Mesothelial cell of epicardium (in vitro differentiated cells): ENCODE measurements at places on chromosomes 2 and 18. TPM values are rescaled to one million over a fixed set of nuclear protein-coding genes. Genes with fewer than 3 reads are reported as not detected.

Gene MBP
- 19.1 to 20.8 TPM (median 20.6 TPM) in 3 replicates for total RNA-seq

Gene ACKR3
- total RNA-seq = 70.6 to 78.7 TPM (median 77.6 TPM) in 3 replicates

Gene TPGS2
- total RNA-seq = 90.7 to 93.5 TPM (median 92.1 TPM) in 3 replicates

Gene MEP1B
- total RNA-seq = 0.18 TPM in 1 of 3 replicates, not detected in the others

Gene SEH1L
- total RNA-seq = 50.5 to 51.5 TPM (median 50.7 TPM) in 3 replicates

Gene PKDCC
- 112 to 131 TPM (median 123 TPM) in 3 replicates for total RNA-seq

Gene PIEZO2
- 36.7 to 43.7 TPM (median 40.9 TPM) in 3 replicates for total RNA-seq

Gene GPR45
- not detected in 3 replicates for total RNA-seq

Gene LAMA3
- total RNA-seq = 6.1 to 7.4 TPM (median 6.7 TPM) in 3 replicates

Gene HNRNPLL
- total RNA-seq = 73.9 to 84.8 TPM (median 80.7 TPM) in 3 replicates

Gene DIPK1C
- not detected in 3 replicates for total RNA-seq

Gene KIF5C
- total RNA-seq = 1.3 to 2.3 TPM (median 1.3 TPM) in 3 replicates

Gene ACOXL
- 0.20 to 0.44 TPM (median 0.25 TPM) in 3 replicates for total RNA-seq

Gene CBLN2
- total RNA-seq = 0.53 TPM in 1 of 3 replicates, not detected in the others

Gene FTCDNL1
- total RNA-seq = 1.5 to 2.1 TPM (median 1.5 TPM) in 3 replicates

DNA sequence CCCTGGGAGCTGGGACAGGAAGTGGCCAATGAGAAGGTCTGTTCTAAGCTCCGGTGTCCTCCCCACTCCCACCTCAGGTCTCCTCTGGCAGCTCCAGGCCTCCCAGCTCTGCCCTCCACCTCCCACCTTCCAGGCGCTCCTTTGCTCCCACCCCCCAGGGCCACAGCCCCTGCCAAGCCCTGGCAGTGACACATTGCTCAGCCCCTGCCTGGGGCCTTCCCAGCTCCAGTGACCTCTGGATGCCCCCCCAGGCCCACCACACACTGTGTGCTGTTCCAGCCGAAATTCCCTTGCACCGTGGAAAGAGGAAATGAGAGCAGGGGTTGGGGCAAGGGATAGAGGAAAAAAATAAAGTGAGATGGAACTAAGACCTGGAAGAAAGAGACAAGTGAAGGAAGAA is 289.6 kb downstream of the CYP26B1 start:
- no peaks in the 10 kb centered on the region for H3K36me3 ChIP-seq
- peaks cover 8% of the 10 kb centered on the region for H3K4me1 ChIP-seq
- DNase-seq = no peak
- H3K4me3 ChIP-seq = no peak overlapping the region
- H3K27me3 ChIP-seq = peaks cover 3% of the 10 kb centered on the region

DNA sequence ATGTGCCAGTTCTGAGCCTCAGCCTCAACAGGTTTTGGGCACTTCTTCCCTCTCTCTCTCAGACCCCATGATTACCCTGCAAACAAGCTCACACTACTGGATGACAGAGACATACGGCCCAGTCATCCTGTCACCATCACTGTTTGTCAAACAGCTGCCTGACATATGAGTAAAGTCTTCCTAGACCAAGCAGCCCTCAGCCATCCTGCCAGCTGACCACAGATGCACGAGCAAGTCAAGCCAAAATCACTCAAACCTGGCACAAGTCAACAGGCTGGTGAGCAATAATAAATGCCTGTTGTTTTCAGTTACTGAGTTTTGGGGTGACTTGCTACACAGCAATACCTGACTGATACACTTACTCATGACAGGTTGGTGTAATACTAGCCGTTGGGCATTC is 75.5 kb upstream of the KLF7 start:
- no peak for DNase-seq
- no peak overlapping the region for H3K4me3 ChIP-seq
- no peak overlapping the region for H3K27ac ChIP-seq
- H3K4me1 ChIP-seq = peaks cover 9% of the 10 kb centered on the region
- no peaks in the 10 kb centered on the region for H3K27me3 ChIP-seq
- H3K36me3 ChIP-seq = no peaks in the 10 kb centered on the region

GRCh38 chr2:71849111-71849510 is 298.6 kb downstream of the CYP26B1 start:
- no peak overlapping the region for H3K4me3 ChIP-seq
- H3K27ac ChIP-seq = no peak overlapping the region
- no peaks in the 10 kb centered on the region for H3K36me3 ChIP-seq

- H3K27ac ChIP-seq = no peak overlapping the region
- H3K4me3 ChIP-seq = no peak overlapping the region
- H3K36me3 ChIP-seq = no peaks in the 10 kb centered on the region
- peaks cover 1% of the 10 kb centered on the region for H3K27me3 ChIP-seq
- DNase-seq = no peak
- no peaks in the 10 kb centered on the region for H3K4me1 ChIP-seq
These were observed 12.9 kb upstream of the NCKAP5 start for GRCh38 chr2:133581010-133581760.

DNA sequence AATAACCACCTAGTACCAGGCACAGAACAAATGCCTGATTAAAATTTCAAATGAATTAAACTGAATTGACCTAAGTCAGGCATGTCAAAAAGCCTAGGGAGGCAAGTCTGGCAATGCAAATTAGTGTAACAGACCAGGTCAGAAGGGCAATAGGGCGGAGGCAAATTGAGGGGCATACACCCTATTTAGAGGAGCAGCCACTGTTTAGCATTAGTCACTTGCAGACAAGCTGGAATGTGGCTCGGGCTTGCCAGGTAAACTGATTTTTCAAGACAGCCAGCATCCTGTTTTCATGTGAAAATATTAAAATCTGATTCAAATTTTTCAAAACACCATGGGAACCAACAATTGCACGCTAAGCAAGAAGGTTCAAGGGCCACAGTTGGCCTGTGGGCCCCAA is 160.3 kb downstream of the EN1 start:
- H3K4me1 ChIP-seq = peaks cover 31% of the 10 kb centered on the region
- no peak overlapping the region for H3K27ac ChIP-seq
- no peak for DNase-seq
- H3K27me3 ChIP-seq = no peaks in the 10 kb centered on the region

DNA sequence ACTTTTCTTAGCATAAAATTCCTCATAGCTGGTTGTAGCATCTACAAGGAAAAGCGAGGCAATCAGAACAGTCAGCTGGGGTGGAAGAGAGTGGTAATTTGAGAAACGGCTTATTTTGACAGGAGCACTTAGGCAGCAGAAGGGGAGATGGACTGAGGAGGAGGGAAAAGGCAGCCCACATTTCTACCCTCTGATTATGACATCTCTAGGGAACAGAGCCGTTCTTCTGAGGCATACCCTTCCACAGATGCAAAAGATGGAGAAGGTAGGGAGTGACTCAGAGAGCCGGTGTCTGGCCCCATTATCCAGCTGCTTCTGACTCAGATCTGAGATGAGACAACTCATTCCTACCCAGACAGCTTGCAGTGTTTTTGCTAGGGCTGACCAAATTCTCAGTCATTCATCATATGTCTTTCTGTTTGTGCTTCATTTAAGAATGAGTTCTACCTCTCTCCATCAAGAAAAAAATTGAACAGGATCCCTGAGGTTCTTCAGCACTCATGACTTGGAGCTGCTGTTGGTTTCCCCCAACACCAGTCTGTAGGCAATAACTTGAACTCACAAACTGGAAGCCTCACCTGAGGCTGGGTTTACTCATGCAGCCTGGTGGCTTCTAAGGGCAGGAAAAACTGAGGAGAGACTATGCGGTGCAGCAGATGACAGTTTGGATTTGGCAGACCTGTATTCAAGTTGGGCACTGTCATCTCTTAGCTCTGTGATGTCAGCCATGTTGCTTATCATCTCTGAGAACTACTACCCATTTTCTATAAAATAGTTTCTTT is 15.9 kb upstream of the SEC11C start:
- H3K27me3 ChIP-seq = peaks cover 88% of the 10 kb centered on the region
- H3K4me3 ChIP-seq = no peak overlapping the region
- H3K4me1 ChIP-seq = no peaks in the 10 kb centered on the region
- DNase-seq = no peak

- H3K36me3 ChIP-seq = no peaks in the 10 kb centered on the region
- H3K27ac ChIP-seq = peak overlapping the region; percentile 94
- peak overlapping the region; percentile 86 for H3K4me3 ChIP-seq
- DNase-seq = no peak
- peaks cover 52% of the 10 kb centered on the region for H3K4me1 ChIP-seq
These were observed 1.5 kb downstream of the ARPC2 start for GRCh38 chr2:218218268-218219185.

DNA sequence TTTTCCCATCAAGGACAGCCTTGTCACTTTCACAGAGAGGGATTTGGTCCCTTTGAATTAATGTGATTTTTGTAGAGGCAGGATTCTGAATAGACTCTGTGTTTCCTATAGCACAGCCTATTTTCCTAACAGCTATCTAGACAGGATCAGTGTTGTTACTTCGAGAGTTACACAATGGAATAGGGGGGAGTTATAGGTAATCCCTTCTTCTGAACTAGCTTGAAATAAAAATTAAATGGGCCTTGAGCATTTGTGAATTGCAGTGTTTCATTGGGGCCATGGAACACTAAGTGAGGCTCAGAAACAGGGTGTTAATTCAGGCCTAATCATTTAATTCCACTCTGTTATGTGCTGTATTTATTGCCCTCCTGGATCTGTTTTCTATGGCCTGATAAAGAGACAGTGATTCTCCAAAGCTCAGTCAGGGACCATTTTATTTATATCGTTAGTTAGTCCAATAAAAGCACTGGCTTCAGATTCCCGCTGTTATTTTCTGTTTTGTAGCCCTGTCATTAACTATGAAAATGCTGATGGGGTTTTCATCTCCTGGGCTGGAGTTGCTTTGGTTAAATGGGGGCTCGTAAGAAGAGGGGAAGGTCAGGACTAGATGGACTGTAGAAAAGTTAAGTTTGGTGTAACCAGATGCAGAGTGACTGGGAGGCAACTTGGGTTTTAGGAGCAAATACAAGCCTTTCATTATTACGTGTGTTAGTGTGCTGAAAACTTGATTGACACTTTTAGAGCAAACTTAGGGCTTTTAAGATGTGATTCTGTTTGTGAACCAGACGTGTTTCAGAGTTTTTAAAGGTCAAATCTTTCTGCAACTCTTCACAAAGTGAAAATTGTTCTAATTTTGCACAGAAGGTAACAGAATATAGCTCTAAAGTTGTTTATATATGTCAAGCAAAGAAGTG is 461.0 kb upstream of the HNRNPA3 start:
- H3K4me3 ChIP-seq = no peak overlapping the region
- peaks cover 47% of the 10 kb centered on the region for H3K4me1 ChIP-seq
- H3K27ac ChIP-seq = no peak overlapping the region
- no peaks in the 10 kb centered on the region for H3K27me3 ChIP-seq
- no peak for DNase-seq

- no peaks in the 10 kb centered on the region for H3K36me3 ChIP-seq
- DNase-seq = no peak
- H3K4me3 ChIP-seq = no peak overlapping the region
- no peaks in the 10 kb centered on the region for H3K4me1 ChIP-seq
- H3K27ac ChIP-seq = no peak overlapping the region
These were observed 41.0 kb downstream of the ABHD3 start for GRCh38 chr18:21663578-21663977.

DNA sequence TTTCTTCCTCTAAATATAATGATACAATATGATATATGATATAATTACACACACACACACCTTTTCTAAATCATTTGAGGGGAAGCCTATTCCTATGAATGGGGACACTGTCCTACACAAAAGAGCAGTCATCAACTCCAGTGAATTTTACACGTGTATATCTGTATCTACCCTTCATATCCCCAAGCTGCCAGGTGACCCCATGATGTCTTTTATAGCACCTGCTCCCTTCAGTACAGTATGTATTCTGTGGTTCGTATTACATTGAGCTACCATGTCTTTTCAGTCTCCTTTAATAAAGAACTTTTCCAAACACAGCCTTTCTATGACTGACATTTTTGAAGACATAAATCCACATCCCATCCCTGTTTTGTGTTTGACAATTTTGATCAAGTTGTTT is 19.0 kb downstream of the TBC1D8 start:
- no peak for DNase-seq
- no peaks in the 10 kb centered on the region for H3K27me3 ChIP-seq
- H3K36me3 ChIP-seq = no peaks in the 10 kb centered on the region

DNA sequence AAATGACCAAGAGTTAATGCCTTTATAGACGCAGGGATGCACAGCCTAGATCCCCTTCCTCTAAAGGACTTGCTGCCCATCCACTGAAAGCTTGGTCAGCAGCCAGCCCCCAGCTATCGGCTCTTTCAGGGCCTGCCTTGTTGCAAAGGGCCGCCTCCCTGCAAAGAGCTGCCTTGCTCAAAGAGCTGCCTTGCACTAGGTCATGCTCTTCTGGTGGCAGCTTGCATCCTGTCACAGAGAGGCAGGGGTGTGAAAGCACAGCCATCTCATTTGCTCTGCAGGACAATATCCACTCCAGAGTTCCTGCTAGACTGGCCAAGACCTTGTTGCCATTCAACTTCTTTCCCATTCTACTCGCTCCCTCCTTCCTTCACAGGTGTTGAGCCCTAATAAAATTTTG is 137.1 kb downstream of the MCFD2 start:
- H3K27me3 ChIP-seq = no peaks in the 10 kb centered on the region
- H3K27ac ChIP-seq = no peak overlapping the region
- no peak for DNase-seq
- no peak overlapping the region for H3K4me3 ChIP-seq
- no peaks in the 10 kb centered on the region for H3K36me3 ChIP-seq
- peaks cover 25% of the 10 kb centered on the region for H3K4me1 ChIP-seq

- H3K4me3 ChIP-seq = peak overlapping the region; percentile 54
- H3K27me3 ChIP-seq = no peaks in the 10 kb centered on the region
- H3K27ac ChIP-seq = peak overlapping the region; percentile 96
- peak; percentile 59 for DNase-seq
- H3K36me3 ChIP-seq = no peaks in the 10 kb centered on the region
These were observed 55.0 kb downstream of the PKDCC start for GRCh38 chr2:42102591-42103450.

DNA sequence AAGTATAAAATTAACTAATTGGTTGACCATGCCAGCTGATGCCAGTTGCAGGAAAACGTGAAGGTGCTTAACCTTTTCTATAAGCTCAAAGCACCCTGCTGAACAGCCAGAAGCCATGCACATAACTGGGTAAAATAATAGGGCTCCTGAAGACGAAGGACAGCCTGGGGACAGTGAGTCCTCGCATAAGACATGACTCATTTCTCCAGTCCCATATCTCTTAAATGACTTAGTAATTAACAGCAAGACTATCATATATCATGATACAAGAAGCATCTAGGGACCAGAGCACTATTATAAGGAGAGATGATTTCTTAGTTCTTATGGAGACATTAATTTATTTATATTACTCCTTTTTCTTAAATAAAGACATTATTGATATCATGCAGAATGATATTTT is 100.5 kb upstream of the DOK6 start:
- H3K4me1 ChIP-seq = no peaks in the 10 kb centered on the region
- no peak for DNase-seq

DNA sequence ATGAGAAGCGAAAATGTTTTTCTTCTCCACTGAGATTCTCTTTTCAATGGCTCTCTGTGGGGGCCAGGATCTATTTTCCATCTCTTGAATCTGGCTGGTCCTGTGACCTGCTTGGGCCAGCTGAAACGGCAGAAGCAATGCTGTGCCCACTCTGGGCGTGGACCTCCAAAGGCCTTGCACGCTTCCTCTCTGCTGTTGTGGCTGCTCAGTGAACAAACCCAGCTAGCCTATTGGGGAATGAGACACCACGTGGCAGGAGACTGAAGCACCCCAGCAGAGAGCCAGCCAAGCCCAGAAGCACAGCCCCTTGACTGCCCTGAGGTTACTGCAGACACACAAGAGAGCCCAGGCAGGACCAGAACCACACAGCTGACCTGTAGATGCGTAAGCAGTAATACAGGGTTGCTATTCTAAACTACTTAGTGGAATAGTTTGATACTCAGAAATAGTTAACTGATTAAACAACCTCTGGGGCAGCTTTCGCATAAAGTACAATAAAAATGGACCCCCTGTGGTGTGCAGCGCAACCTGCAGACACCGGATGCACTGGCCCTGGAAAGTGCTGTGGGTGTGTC is 221.7 kb upstream of the SH3BP4 start:
- no peak overlapping the region for H3K27ac ChIP-seq
- no peak overlapping the region for H3K4me3 ChIP-seq
- peaks cover 14% of the 10 kb centered on the region for H3K4me1 ChIP-seq
- peaks cover 12% of the 10 kb centered on the region for H3K27me3 ChIP-seq
